ENCODE measurements at places on chromosomes 12 and 14.

- DNase-seq: no peak
Observed at GRCh38 chr14:63899953-63900352, 47.1 kb downstream of the SYNE2 start.

GRCh38 chr12:64756376-64756775 lies 2.8 kb downstream of the GNS start:
- no peak for DNase-seq

GRCh38 chr12:78792052-78792698 lies 72.4 kb upstream of the SYT1 start:
- no peak for DNase-seq

GRCh38 chr12:100026241-100026640 lies 41.5 kb upstream of the ANKS1B start:
- no peak for DNase-seq

GRCh38 chr12:25997201-25997963 lies 38.9 kb downstream of the RASSF8 start:
- no peak for DNase-seq

DNA sequence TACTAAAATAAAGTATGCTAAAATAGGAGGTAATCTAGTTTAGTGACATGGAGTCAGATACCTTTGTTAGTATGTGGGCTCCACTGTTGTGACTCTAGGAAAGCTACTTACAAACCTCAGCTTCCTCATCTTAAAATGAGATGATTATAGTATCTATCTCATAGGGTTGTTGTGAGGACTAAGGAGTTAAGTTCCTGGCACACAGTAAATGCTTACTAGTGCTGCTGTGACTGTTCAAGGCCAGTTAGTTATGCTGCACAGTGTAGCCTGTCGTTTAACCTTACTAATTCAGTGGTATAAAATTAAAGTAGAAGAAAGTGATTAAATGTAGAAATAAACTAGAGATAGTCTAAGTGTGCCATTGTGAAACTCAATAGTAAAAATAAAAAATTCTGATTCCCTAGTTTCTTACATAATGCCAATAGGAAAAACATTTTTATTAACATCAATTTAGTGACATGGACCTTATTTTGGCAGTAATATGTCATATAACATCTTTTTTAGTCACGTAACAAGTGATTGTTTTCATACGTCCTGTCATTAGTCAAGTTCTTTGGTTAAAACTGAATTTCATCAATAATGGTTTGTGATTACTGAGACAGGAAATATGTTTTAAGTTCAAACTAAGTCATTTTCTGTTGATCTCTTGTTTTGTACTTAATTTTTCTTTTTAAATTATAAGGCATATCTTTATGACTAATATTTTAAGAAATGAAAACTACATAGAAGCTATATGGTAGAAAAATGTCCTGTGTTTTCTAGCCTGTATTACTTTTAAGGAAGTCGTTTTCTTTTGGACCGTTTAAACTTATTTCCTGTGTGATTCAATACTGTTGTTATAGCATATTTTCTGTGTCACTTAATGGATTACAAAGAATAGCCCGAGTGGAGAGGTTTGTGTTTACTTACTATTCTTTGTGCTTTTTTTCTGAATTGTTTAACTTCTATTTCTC lies 74.0 kb downstream of the PCNX1 start:
- no peak for DNase-seq

DNA sequence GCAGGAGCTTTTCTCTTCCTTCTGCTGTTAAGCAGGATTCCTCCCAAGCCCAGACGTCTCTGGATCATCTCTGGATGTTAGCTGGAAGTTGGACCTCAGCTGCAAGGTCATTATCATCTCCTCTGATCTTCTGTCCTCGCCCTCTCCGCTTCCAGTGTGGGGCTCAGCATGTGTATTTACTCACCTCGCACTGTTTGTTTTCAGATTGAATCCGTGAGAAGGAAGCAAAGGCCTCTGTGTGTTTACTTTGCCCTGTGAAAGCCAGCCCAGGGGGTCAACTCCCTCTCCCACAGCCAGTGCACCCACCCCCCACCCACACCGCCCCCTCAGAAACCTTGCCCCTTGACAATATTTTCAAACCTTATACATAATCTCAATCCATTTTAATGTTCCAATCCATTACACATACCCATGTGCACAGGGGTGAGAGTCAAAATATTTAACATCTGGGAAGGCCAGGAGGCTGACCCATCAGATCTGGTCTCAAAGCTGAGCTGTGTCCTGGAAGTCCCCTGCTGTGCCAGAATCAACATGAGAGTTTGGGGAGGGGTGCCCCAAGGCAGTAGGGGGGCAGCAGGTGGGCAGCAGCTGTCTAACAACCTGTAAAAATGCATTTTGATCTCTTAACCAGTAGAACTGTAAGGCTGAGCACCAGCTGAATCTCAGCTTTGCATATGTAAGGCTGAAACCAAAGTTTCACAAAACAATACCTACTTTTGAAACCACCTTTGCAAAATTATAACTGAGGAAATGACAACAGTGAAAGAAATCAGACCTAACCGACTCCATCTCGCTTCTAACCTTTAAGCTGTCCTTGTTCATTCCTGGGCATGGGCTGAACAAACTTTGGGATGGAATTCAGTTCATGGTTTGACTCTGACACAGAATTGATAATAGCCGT lies 157.9 kb downstream of the ZNF664 start:
- DNase-seq: no peak

GRCh38 chr12:48972952-48973483 lies 1.5 kb upstream of the WNT10B start:
- DNase-seq: no peak

GRCh38 chr14:92704036-92704804 lies 44.2 kb downstream of the LGMN start:
- no peak for DNase-seq

- DNase-seq: no peak
Observed at GRCh38 chr14:94397289-94398181, 9.1 kb upstream of the SERPINA1 start.

DNA sequence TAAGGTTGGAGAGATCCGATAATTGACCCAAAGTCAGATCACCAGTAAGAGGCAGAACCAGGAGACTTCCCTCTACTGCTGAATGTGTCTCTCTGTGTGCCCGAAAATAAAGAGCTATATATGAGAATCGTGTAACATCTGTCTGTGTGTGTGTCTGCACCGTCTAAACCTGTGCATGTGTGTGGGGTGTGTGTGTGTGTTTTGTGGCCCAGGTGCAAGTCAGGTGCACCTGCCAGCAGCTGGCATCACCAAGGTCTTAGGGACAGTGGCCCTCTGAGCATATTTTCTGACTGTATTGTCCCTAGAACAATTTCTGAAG lies 24.7 kb upstream of the KRT78 start:
- no peak for DNase-seq

DNA sequence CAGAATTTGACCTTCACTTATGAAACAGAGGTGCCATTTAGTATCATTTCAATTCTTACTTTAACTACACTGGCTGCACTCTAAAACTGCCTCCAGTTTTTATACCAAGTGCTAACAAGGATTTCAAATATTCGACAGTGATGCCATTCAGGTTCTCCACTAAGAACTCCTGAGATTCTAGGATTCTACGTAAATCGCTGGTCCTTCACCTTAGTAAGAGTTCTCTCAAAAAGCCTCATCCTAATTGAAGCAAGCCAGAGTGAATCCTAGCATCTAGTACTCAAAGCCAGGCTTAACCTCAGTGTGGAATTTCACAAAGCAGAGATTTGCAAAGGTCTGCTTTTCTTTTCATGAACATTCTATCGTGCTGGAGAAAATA lies 3.5 kb downstream of the SLC38A2 start:
- no peak for DNase-seq

GRCh38 chr12:18153826-18154225 lies 63.8 kb upstream of the RERGL start:
- DNase-seq: no peak

GRCh38 chr14:29454026-29454693 lies 473.5 kb downstream of the PRKD1 start:
- DNase-seq: no peak

DNA sequence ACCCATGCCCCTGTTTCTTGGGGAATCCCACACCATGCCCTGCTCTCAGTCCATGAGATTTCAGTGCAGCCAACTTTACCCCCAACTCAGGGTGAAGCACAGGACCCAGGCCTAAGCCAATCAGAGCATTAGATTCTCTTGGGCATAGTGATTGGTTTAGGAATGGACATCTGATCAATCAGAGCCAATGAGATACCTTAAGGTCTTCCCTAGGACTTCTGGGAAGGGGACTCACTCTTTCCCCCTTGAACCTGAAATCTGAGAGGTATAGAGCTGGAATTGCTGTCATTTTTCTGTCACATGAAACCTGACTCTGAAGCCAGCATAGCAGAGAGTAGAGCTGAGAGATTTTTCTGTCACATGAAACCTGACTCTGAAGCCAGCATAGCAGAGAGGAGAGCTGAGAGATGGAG lies 127.1 kb downstream of the ZFP36L1 start:
- DNase-seq: no peak

Measured in activated naive CD4-positive, alpha-beta T cell (primary cell).